ENCODE measurements at places on chromosomes 4 and X.

- DNase-seq, result no peak
Measured at GRCh38 chr4:109795059-109795458, 6.7 kb downstream of the CFI start.

DNA sequence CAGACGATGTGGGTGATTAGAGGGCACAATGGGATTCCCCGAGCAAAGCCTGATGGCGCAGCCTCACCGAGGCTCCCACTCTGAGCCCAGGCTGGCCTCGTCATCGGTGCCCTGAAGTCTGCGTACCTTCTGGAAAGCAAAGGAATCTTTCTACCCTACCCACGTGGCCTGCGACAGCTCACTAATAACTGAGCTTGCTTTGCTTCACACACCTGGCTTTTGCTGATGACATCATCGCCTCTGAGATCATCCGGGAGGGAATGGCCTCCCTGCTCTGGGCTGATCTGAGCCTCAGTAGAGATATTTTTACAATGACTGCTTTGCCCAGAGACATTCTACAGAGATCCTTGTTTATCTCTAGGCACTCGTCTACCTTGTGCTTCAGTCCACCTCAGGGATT is 45.4 kb upstream of the PDLIM3 start:
- DNase-seq, result no peak

GRCh38 chr4:82648356-82648755 is 86.6 kb upstream of the TMEM150C start:
- DNase-seq, result no peak

DNA sequence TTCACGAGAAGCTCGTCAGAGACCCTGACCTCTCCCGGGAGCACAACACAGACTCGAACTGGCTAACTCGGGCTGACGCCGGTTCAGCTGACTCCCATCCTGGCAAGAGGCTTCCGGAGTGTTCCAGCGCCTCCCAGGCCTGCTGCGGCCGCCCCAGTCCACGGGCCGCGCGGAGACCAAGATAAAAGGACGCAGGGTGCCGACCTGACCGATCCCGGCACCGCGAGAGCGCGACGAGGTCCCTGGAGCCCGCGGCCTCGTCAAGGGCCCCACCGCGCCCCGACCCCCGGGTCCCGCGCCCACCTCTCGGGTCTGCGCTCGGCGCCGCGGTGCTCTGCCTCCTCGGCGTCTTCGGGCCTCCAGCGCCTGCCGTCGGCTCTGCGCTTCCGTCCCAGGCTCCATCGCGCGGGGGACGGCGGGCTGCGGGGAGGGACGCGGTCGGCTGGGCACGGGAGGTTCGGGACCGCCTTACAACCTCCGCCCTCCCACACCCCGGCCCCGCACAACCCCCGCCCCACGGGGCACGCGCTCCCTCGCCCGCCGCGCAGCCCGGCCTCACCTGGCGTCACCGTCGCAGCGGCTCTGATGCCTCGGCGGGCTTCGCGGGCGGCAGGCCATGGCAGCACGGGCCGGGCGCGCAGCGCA is 426 bp downstream of the SLBP start:
- DNase-seq, result no peak

DNA sequence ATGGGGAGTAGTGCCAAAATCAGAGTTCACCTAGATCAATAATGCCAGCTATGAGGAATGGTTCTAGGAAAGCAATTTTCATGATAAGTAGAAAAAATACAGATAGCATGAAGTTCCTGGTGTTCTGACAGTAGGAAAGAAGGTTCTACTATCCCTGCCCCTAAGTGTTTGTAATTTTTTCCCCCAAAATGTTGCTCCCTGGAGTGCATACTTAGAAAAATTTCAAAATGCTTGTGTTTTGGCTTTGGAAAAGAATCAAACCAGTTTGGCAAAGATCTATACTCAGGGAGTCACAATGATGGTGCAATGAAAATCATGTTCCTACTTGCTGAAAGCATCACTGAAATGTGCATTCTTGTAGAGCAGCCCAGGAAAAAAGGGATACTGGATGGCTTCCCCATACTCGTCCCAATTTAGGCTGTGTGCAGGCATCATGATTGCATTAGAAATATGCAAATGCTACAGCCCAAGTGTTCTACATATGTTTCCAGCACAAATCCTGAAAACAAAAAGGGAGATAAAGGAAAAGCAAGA is 74.7 kb downstream of the LPAR4 start:
- DNase-seq, result no peak

- DNase-seq, result no peak
Measured at GRCh38 chrX:154374313-154375155, at the start of gene FLNA. TSS of gene FLNA (minus strand) at chrX:154374634. CDS start at chrX:154371245, 3,389 bp downstream.

All from omental fat pad (tissue), 4 donors.